Bronchial epithelial cell (primary cell): ENCODE measurements at places on chromosomes 5 and 9.

GRCh38 chr9:14365670-14366069 is 51.7 kb upstream of the NFIB start:
- no peak for DNase-seq

- DNase-seq: no peak
Observed at GRCh38 chr5:114324282-114324681, 37.6 kb upstream of the KCNN2 start.

- peak; percentile 21 for DNase-seq
Observed at GRCh38 chr9:69745716-69746437, 13.9 kb downstream of the PTAR1 start.

DNA sequence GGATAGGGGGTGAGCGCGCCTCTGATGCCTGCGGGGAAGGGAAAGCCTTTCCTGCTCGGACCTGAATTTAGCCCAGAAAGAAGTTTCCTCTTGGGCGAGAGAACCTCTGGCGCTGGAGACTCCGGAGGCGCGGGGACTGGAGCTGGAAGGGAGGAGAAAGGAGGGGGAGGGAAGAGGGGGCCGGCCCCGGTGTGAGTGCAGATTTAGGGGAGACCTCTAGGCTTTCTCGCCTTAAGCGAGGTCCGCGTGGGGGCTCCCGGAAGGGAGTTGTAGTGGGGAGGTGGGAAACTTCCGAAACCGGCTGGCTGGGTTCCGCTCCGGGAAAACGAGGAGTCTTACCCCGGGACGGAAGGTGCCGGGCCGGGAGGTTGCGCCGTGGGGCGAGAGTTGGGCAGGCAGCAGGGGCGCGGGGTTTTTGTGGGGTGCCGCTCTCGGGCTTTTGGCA is 1.3 kb downstream of the PCSK5 start:
- DNase-seq: no peak
